ENCODE measurements at places on chromosomes 6 and 20. TPM values are rescaled to one million over a fixed set of nuclear protein-coding genes. Genes with fewer than 3 reads are reported as not detected.
A peak's percentile ranks its signal among the peaks of the same experiment; 100 is the strongest.

DNA sequence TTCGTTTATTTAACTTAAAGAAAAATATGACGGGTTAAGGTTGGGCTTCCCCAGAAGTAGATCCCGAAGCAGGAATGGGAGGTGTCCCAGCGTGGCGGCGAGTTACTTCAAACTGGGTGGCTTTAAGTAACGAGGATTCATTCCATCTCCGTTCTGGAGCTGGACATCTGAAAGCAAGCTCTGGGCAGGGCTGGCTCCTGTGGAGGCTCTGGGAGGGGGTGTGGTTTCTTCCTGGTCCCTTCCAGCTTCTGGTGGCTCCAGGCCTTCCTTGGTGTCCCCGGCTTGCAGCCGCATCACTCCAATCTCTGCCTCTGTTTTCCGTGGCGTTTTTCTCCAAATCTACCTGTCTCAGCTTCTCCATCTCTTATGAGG is 47.3 kb upstream of the BHLHE23 start:
- no peak for DNase-seq

DNA sequence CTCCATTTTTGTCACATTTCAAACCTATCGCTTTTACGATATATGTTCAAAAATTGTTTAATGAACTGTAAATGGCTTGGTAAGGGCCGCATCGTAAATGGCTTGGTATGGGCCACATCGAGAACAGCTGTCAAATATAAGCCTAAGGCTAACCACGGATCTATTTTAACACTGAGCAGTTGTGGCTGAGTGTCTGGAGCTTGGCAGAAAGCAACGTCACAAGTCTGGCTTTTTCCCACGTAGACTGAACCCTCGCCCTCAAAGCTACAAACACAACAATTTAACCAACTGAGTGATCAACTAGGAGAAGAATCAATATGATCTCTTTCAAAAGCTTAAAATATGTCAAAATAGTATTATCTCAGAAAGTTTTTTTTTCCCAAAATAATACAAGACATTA is 71.4 kb upstream of the PRSS16 start:
- DNase-seq = no peak

- no peak for DNase-seq
Measured at GRCh38 chr6:156534594-156534993, 242.6 kb upstream of the ARID1B start.

DNA sequence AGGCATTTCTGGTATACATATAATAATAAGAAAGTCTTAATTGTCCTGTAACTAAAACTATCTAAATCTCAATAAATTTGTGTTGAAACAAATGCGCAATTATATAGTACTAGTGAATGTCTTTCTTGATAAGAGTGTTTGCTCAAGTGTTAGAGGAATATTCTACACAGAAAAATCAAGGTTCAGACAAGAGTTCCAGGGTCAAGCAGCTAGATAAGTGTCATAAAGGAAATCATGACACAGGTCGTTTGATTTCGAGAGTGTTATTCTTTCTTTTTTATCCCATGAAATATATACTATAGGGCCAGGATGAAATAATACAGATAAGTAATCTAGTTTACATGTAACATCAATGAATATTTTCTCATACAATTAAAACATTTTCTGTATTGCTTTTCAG is 366.1 kb downstream of the UTRN start:
- DNase-seq = no peak

DNA sequence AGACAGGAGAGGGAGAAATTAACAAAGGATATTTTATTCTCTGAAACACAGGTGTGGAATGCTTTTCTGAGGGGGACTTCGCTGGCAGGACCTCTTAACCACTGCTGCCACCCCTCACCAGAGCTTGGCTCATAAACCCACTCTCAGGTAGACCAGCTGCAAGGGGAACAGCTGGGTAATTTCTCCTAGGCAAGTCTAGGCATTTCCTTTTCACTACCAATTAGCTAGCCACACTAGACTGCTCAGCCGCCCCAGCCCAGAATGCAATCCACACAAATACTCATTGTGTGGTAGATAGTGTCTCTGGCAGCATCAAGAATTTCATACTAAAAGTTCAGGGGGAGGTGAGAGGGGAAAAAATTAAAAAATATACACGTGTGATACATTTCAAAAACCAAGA is 267.6 kb upstream of the ID4 start:
- no peak for DNase-seq

- DNase-seq = no peak
Measured at GRCh38 chr6:6492675-6493074, 95.8 kb upstream of the LY86 start.

GRCh38 chr20:61369731-61370520 is 117.9 kb downstream of the CDH4 start:
- no peak for DNase-seq

DNA sequence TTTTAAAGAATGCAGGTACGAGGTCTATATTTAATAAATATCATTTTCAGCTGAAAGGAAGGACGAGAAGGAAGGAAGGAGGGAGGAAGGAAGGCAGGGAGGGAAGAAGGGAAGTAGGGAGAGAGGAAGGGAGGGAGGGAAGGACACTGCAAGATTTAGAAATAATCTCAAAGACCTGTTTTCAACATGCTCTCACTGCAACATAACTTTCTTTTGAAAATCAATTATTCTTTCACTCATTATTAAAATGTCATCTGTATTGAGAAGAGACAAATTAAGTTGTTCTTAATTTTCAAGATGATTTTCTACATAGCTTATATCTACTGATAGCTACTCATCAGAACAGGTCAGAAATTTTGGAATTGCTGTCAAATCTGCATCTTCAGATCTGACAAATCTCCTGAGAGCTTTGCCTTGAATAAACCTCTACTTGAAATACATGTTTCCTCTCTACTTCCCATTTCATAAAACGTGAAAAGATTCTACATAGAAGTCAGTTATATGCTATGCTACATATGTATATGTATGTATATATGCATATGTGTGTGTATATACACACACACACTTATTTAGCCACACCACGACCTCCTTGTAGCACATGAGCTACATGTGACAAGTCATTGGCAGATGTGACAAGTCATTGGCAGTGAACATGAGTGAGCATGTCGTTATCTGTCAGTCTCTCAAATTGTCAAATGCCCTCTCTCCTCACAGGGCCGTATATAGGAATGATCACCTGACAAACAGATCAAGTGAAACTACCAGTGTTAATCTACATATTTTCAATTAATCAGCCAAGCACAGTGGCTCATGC is 241.6 kb downstream of the LY86 start:
- no peak for DNase-seq

- no peak for DNase-seq
Measured at GRCh38 chr6:29892696-29893095, 49.6 kb upstream of the HLA-A start.

GRCh38 chr6:106727480-106728149 is 98.2 kb downstream of the QRSL1 start:
- no peak for DNase-seq

- no peak for DNase-seq
Measured at GRCh38 chr6:92892626-92893170, 526.7 kb downstream of the EPHA7 start.

GRCh38 chr6:10640412-10640811 is 54.0 kb downstream of the C6orf52 start:
- DNase-seq = no peak

GRCh38 chr20:56451056-56451765 is 17.2 kb upstream of the RTF2 start:
- no peak for DNase-seq

DNA sequence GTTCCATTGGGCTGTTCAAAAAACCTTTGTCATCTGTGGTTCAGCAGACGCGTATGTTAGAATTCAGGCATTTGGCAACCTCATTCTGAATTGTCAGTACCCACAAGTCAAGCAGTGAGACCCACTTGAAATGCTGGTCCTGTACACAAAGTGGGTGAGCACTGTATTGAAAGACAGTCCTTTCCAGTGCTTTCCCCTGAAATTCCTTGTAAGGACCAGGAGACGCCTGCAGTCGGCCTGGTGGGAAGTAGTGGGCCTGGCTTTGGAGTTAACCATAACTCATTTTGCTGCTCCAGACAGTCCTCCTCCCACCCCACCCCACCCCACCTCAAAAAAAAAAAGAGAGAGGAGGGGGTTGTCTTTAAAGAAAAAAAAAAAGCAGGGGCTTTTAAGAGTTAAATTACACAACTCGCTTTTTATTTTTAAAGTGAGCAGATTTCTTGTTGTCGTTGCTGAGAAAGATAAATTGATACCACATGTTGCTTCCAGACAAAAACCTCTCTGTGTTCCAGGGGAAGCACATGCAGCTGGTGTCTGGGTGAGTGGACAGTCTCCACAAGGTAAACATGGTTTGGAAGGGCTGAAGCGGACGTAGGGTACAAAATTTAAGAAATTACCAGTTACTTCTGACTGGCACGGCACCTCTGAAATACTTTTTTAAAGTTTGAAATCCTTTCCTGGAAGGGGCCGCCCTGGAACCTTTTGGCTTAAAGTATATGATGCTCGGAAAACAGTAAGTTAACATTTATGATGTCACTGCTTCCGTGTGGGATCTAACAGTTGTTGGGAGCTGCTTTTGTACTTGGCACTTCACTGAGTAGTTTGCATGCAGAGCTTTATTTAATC is 95.3 kb downstream of the FOXO3 start:
- DNase-seq = no peak

DNA sequence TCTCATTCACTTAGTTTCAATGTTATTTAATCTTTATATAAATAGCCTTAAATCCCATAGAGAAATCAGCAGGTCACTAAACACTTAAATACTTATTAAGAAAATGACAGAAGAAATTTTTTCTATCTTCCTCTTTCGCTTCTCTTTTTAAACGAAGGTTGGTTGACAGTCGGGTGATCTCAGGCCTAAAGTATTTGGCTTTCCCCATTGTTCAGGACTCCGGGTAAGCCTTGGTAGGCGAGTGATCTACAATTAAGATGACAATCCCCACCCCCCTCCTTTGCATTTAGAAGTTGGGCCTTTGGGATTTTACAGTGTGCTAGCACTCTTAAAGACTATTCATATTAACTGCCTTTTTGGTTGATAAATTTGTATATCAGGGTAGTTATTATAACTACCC is 19.7 kb upstream of the UTRN start:
- DNase-seq = no peak

DNA sequence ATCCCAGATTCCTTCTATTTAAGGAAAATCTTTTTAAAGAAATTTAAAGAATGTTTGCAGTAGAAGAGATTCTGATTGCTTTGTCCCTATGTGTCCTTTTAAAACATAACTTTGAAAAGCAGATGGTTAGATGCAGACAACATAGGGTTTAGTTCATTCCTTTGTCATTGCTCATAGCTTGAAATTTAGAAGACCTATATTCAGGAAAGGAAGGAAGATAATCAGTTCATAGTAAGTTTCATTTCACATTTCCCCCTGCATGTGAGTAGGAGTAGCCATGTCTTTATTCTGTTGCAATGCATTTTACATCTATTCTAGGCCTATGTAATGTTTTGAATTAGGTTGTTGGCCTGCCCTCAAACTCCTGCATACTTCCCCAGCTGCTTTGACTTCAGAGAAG is 197.9 kb upstream of the GRIK2 start:
- no peak for DNase-seq

- no peak for DNase-seq
Measured at GRCh38 chr20:8124639-8125038, 7.4 kb upstream of the PLCB1 start.

GRCh38 chr6:131765081-131765803 is 42.6 kb upstream of the ENPP1 start:
- no peak for DNase-seq

- DNase-seq = no peak
Measured at GRCh38 chr6:46097366-46097765, 32.4 kb upstream of the ENPP4 start.

DNA sequence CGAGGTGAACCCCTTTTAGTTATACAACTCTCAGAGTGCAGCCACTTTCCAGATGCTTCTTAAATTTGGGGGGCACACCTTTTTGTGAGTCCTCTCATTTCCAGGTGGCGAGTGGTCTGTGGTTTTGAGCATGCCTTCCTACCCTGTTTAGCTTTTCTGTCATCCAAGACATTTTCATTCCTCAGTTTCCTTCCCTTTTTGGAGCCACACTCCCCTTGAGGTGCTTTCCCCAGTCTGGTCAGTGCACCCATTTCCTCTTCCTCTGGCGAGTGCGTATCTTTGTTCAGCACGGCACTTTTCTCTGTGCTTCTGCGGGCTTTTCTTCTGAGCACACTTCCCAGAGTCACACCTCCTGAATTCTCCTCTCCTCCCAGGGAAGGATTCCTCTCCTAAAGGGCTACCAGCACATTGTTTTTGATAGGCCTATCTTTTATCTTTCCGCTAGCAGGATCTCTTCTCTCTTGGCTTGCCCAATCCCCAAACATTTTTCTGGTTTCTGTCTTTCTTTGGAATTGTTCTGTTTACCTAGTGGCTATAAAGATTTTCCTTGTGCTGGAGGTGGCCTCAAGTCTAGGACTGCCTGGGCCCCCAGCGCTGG is 1.4 kb downstream of the PHF20 start:
- peak; percentile 56 for DNase-seq

DNA sequence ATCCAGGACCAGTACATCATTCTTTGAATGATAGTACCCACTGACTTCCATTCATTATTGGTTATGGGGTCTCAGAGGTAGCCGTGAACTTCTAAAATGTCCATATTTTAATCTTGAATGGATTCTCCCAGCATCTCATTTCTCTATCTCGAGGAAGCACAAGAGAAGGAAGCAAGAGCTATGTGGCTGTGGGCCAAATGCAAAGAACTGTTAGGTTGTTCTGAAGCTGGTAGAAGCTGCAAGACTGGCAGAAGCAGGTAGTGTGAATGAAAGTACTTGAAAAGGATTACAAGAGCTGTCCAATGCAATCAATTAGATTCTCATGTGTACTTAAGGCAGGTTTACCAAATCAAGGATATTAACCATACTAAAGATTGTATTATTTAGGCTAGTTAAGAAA is 1131.8 kb downstream of the GRIK2 start:
- DNase-seq = no peak

DNA sequence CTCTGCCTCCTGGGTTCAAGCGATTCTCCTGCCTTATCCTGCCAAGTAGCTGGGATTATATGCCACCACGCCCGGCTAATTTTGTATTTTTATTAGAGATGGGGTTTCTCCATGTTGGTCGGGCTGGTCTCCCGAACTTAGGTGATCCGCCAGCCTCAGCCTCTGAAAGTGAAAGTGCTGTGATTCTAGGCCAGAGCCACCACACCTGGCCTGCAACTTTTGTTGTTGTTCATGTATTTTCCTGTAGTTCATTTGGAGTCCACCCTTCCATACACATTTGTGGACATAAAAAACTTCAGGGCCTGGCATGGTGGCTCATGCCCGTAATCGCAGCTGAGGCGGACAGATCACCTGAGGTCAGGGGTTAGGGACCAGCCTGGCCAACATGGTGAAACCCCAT is 14.5 kb downstream of the HSPA1B start:
- no peak for DNase-seq

GRCh38 chr20:4711511-4711910 is 10.2 kb upstream of the PRND start:
- DNase-seq = no peak

The TRIM31 gene
- not detected for total RNA-seq

The FABP7 gene
- not detected for total RNA-seq

The NMBR gene
- not detected for total RNA-seq

The ULBP2 gene
- 1.4 TPM for total RNA-seq

The ASIP gene
- not detected for total RNA-seq

The DNAH8 gene
- total RNA-seq = not detected

The ZNF311 gene
- total RNA-seq = 0.13 TPM

The SLC22A23 gene
- total RNA-seq = 52.6 TPM

The PRPH2 gene
- 0.38 TPM for total RNA-seq

The KCNQ5 gene
- not detected for total RNA-seq

The GHRH gene
- total RNA-seq = not detected

The OLIG3 gene
- not detected for total RNA-seq

The PGC gene
- not detected for total RNA-seq
